ENCODE measurements at places on chromosomes 7 and 10.
A peak's percentile ranks its signal among the peaks of the same experiment; 100 is the strongest.

- no peak for DNase-seq
These were observed 207.3 kb downstream of the KIAA1217 start for GRCh38 chr10:24416248-24416647.

- DNase-seq = no peak
These were observed 174.8 kb downstream of the RAPGEF5 start for GRCh38 chr7:22182149-22182548.

GRCh38 chr10:104021246-104021645 lies 54.3 kb downstream of the SLK start:
- no peak for DNase-seq

DNA sequence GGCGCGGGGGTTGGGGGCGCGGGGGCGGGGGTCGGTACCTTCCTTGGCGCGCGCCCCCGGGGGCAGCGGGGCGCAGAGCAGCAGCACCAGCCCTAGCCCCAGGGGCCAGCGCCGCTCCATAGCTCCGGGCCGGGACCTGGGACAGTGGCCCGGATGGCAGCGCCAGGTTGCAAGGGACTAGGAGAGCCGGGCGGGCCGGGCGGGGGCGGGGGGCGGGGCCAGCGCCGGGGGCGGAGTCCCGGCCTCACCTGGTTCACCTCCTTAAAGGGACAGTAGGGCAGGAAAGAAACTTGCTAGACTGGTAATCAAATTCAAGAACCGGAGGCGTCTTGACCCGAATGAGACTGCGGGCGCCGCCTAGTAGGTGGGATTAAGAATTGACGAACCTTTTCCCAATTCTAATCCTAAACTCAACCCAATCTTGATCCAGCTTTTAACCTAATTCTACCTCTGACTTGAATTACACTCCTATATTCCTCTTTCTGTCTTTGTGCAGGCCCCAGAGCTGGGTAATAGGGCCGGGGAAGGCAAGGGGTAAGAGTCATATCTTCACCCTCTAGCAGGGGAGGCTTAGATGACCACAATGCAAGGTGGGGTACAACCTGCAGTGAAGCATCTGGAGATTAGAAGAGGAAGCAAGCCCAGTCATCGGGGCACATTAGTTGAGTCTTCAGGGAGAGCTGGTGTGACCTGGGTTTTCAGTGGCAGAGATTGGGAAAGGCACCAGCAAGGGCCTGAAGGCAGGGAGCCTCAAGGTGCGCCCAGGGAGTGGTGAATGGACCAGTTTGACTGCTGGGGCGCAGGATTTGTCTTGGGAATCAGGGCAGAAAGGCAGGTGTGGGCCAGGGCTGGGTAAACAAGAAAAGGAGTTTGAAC lies at the start of gene EPHA1:
Gene EPHA1 (minus strand): TSS at position 171 of the 876 bp plus-strand sequence. CDS start 51 bp downstream, at position 120.
- DNase-seq = peak; percentile 52

- DNase-seq = no peak
These were observed 41.2 kb downstream of the CH25H start for GRCh38 chr10:89165923-89166322.

GRCh38 chr10:106900016-106900652 lies 264.4 kb downstream of the SORCS1 start:
- DNase-seq = no peak

DNA sequence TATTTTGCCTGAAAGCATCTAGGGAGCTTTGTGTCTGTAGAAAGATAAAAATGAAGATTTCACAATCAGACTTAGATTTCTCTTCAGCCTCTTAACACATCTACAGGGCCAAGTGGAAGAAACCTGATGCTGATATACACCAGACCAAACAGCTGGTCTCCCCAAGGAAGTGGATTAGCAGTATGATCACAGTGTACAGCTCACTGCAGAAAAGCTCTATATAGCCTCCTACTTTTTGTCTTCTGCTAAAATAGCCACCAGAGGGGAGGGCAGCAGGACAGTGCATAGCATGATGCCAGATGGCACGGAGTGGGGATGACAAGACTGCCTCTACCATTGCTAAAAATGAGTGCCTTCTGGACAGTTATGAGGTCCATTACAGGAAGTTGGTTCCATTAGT lies 16.0 kb downstream of the FAM13C start:
- no peak for DNase-seq

- no peak for DNase-seq
These were observed 73.4 kb downstream of the CAV1 start for GRCh38 chr7:116598278-116598677.

DNA sequence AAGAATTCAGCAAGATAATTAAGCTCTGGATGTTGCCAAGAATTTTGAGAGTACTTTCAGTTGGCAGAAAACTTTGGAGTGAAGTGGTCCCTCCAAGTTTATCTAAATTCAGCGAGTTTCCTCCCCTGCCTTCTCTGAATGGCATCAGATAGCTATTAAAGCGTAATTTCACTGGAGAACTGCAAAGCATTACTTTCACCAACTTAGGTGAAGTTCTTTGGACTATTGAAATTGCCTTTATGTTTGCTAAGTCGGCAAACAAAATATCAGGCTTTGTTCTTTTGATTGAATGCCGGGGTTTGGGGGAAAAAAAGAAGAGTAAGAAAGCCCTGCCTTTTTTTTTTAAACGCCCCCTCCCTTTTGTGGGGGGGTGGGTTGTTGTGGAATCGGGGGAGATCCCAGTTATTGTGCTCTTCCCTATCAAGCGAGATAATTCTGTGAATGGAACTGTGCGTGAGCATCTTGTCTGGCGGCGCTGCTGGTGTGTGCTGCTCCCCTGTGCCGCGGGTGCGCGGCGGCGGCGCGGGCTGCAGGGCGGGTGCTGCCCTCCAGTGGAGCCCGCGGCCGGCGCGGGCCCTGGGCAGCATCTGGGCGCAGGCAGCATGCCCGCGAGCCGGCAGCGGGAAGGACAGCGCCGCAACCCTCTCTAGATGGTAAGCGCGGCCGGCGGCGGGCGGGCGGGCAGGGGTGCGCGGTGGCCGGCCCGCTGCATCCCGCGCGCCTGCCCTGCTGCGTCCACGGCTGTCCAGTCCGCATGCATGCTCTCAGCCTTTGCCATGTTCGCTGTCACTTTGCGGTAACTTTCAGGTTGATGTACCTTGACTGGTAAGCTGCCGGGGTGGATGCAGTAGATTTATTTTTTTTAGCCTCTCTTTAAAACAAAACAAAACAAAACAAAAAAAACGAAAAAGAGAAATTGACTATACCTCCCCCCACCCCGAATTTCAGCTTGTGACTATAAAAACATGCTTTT lies 176.5 kb downstream of the TCF7L2 start:
- peak; percentile 16 for DNase-seq

DNA sequence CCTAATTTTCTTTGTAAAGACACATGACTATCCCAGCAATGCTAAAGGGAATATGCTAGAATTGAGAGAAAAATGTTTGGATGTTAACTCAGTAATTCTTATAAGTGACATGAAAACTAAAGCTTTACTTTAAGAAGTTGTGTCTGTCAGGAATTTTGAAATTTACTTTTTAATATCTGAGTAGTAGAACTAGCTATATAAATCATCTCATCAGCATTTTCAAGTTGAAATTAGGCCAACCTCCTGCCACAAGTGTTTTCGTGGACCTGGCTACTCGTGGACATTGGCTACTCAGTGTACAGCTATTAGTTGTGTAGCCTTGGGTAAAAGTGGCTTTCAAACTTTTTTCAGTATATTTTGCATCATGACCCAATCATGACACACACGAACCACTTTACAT lies 70.5 kb downstream of the ADD3 start:
- DNase-seq = no peak

DNA sequence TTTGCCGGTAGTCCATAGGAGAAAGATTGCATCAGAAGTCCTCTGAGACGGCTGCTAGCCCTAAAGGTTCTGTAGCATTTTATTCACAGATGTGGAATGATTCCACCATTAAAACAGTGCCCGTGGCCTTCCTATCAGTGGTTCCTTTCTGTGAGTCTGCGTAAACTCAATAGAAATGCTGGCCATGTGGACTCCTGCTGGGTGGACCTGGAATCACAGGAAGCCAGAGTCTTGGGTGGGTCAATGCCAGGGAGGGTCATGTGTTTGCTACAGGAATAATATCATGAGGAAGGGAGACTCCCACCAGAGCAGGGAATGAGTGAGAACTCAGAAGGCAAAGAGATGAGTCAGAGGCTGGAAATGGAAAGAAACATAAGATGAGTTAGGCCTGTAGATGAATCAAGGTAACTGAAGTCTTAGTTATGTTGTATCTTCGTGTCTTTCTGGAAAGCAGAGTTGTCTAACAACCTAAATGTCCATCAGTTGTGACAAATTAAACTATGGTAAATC lies 410.4 kb upstream of the AUTS2 start:
- no peak for DNase-seq

GRCh38 chr10:44946205-44946604 lies 13.4 kb upstream of the RASSF4 start:
- no peak for DNase-seq

DNA sequence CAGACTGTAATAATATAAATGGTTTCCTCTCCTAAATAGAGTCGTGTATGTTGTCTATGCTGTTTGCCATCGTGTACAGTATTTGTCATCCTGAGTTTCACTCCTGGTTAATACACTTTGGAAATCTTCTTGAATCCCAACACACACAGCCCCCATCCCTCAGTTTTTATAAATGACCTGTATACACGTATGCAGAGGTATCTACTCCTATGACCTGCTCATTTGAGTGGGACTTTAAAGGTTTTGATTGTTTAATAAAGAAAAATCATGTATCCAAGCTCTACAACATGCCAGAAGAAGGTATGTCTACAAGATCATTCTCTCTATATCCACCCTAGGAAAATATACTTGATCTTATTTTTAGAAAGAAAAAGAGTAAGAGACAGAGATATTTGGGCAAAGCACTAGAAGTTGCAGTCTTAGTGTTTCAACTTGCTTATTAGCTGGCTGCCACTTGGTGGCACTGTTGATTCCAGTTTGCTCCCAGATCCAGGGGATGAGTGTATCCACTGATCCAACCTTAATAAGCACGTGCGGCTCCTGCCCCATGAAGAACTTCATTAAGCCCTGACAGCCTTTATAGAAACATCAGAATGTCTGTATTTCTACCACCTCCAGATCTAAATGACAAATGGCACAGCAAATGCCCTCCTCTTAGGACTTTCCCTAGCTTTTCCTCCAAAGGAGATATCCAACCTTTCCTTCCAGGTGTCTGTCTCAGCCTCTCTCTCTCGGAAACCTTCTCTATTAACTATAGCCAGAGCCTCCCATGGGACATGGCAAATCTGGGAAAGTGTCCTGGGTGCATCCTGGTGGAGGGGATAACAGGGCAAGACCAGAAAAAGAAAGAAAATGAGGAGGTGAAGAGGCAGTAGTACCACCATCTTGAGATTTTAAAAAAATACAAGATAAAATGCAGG lies 181.6 kb upstream of the NEBL start:
- DNase-seq = no peak

GRCh38 chr10:12740813-12741212 lies 260.7 kb downstream of the CCDC3 start:
- no peak for DNase-seq

GRCh38 chr10:6936931-6937330 lies 356.9 kb upstream of the PRKCQ start:
- DNase-seq = no peak

GRCh38 chr10:11191678-11192077 lies 174.0 kb downstream of the CELF2 start:
- no peak for DNase-seq

- DNase-seq = no peak
These were observed 148.3 kb downstream of the SVIL start for GRCh38 chr10:29486433-29486832.

DNA sequence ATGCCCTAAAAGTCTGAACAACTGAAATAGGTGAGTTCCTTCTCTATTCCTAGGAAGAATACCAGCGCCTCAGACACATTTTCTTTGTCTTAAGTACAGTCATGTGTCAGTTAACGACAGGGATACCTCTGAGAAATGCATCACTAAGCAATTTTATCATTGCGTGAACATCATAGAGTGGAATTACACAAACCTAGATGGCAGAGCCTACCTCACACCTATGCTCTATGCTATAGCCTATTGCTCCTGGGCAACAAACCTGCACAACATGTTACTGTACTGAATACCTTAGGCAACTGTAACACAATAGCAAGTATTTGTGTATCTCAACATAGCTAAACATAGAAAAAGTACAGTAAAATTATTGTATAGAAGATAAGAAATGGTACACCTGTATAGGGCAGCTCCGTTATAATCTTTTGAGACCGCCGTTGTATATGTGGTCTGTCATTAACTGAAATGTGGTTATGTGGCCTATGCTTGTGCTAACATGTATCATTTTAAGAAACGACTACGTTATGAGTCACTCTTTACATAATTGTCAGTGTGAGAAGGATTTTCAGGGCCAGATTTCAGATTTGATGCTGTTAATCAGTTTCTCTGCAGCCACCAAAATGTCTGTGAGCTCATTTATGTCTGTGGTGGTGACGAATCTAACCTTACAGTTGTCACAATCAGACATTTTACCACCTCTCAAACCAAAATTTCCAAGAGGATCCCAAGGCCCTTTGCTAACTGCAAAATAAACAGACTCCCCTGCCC lies 66.1 kb upstream of the STK17A start:
- no peak for DNase-seq

GRCh38 chr10:87626422-87626892 lies 33.2 kb upstream of the PAPSS2 start:
- no peak for DNase-seq

GRCh38 chr10:96651998-96652431 lies 65.2 kb upstream of the TM9SF3 start:
- DNase-seq = no peak

DNA sequence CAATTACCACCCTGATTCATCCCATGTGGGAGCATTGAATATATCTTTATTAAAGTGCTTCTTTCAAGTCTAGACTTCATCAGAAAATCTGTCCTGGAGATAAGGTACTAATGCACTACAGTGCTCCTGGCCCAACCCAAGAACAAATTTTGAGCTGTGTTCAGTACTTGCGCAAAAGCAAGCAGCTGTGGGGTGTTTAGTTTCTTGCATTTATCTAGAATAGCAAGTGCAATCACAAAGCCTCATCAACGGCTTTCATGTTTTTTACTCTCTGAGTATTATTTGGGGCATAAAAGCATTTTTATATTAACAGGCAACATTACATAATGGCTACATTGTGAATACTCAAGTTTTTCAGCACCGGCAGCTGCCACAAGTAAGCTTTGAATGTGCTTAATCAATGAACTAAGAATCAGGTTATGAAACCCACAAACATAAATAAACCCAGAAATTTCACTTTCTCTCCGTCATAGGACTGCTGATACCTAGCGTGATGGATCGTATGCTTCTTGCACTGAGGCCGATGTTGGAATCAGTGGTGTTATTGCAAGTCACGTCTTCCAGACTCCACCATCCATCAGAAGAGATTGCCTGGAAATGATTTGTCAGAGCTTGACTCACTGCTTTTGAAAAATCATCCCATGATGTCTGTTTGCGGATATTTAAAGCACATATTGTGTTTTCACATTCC lies 113.1 kb downstream of the CTTNBP2 start:
- DNase-seq = no peak

- DNase-seq = no peak
These were observed 75.6 kb upstream of the INSIG1 start for GRCh38 chr7:155222061-155222460.

DNA sequence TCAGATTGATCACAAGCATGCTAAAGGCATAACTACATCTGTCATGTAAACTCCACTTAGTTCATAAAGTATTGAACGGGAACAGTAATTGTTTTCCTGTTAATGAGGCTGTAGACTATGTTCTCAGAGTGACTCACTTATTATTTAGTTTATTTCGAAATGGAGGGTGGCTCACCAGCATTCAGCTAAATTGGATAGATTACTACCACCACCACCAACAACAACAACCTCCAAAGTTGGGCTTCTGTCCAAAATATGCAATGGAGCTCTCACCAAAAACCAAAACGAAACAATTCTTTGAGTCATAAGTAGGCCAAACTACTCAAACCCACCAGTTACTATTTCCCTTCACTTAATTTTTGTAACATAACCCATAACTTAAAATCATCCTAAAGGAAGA lies 127.9 kb upstream of the NRBF2 start:
- no peak for DNase-seq

- no peak for DNase-seq
These were observed 1257.9 kb downstream of the NXPH1 start for GRCh38 chr7:9691286-9691685.
